ENCODE measurements at places on chromosomes 16 and 17.

GRCh38 chr16:15928261-15929104 lies 20.9 kb upstream of the ABCC1 start:
- no peak for DNase-seq

DNA sequence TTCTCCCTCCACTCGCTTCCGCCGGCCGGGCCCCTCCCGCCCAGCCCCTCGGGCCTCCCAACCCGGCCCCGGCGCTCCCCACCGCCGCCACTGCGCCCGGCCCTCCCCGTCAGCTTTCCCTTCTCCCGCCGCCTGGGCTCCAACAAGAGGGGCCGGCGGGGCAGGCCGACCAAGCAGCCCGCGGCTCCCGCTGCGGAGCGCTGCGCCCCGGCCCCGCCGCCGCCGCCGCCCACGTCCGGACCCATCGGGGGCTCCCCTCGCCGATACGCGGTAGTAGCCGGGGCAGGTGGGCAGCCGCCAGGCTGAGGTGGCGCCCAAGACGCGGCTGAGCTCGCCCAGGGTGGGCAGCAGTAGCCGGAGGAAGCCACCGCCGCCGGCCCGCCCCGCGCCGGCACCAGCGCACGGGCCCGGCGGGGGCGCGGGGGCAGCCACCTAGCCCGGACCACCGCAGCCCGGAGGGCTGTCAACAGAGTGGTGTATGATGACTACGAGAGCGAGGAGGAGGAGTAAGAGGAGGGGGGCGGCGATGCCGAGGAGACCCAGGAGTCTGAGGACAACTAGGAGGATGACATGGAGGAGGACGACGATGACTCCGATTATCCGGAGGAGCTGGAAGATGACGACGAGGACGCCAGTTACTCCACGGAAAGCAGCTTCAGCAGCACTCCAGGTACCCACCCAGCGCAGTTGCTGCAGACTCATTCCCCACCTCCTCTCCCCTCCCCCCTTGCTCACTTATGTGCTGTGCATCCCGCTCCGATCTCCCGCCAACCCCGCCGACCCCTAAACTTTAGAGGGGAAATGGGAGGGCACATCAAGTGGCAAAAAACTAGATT lies 498 bp downstream of the LRRC37B start:
- peak; percentile 52 for DNase-seq

DNA sequence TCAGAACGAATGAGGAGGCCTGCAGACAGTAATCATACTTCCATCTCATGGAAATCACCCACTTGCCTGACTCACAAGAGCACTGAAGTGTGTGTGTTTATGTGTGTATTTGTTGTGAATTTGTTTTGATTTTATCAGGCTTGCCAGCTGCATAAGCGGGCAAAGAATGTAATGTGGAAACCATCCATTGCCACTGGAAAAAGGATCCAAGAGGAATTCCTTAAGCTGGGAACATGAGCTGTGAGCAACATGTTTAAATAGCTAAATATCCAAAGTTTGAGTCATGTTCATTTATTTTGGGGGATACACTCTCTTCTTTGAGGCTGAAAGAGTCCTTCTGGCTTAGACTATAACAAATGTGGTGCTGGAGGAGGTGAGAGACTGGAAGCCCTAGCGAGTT lies 198.4 kb upstream of the TBX2 start:
- no peak for DNase-seq

DNA sequence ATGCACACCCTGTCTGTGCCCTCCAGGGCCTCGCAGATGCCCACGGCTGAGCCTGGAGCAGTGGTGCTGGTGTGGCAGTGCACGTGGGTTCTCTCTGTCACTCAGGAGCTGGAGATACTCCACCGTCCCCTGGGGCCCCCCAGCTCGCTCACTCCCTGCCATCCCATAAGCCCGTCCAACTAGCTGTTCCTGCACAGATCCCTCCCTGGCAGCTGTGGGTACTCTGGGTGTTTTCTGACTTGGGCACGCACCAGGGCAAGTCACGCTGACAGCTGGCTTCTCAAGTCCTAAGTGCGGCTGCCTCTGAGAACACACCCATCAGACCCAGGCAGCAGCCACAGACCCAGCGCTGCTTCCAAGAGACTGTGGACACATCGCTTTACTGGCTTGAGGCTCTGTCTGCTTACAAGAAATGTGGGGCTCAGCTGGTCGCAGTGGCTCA lies 25.4 kb upstream of the ITGB4 start:
- DNase-seq = no peak

GRCh38 chr17:909642-910323 lies 69.8 kb downstream of the NXN start:
- no peak for DNase-seq

DNA sequence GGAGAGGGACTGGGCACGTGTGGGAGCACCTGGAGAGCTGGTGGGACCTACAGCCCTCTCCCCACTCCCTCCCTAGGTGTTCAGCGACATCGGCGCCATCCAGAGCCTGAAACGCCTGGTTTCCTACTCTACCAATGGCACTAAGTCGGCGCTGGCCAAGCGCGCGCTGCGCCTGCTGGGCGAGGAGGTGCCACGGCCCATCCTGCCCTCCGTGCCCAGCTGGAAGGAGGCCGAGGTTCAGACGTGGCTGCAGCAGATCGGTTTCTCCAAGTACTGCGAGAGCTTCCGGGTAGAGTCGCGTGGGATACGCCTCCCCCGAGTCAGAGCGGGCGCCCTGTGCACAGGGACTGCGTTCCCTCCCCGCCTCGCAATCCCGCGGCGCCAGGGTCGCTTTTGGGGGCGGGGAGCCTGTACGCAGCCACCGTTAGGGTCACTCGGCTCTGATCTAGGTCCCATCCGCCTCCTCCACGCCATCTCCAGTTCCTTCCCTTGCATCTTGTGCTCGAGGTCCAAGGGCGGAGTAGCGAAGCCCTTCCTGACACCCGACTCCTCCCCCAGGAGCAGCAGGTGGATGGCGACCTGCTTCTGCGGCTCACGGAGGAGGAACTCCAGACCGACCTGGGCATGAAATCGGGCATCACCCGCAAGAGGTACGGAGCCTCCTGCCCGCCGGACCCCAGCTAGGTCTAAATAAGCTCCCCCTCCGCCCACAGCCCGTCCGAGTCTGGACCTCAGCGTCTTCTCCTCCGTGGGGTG lies 13.0 kb downstream of the SARM1 start:
- no peak for DNase-seq

DNA sequence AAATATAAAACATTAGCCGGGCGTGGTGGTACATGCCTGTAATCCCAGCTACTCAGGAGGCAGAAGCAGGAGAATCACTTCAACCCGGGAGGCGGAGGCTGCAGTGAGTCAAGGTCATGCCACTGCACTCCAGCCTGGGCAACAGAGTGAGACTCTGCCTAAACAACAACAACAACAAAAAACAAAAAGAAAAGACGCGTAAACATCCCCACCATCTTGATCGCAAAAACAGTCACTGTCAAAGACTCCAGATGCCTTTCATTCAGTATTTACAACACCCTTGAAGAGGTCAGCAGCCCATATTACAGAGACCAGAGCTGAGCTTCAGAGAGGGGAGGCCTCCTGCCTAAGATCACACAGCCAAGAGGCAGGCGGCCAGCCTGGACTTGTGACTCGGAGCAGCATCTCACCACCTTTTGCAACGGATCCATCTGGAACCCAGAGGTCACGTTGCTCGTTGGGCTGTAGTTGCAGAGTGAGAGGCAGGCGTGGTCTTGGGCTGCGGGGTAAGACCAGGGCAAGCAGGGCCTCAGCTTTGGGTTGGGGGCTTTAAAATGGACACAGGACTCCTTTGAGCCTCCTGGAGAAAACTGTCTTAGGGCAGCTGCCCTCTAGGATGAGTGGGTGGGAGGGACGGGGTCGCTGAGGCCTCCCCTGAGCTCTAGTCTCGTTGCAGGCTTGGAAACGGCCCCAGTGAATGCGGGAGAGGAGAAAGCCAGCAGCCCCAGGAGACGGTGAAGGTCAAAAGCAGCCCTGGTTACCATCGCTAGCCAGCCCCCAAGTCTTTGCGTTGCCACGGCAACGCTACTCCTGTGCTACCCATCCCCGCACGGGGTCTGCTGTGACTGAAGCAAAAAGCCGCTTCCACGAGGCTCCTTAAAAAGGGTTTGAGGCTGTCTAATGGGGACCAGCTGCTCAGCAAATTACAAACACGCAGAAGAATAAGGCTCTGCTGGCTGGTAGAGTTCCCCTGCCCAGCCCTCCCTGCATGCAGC lies 26.1 kb downstream of the LGALS3BP start:
- DNase-seq = no peak

DNA sequence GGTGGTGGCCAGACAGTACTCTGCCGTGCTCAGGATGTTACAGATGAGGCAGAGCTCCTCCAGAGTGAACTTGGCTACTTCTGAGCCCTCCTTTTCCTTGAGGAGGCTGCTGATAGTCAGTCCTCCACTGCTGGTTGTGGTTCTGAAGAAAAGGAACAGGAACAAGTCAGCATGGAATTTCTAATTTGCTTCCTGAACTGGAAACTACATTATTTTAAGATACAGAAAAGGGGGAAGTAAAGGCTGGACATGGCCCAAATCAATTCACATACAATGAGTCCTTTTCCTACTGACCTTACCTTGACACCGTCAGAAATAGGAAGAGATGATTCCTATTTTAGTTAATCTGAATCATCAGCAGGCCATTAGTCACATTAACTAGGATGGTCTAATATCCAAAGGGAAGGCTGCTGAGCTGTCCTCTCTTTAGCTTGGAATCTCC lies 154.2 kb downstream of the VPS53 start:
- DNase-seq = peak; percentile 23

- no peak for DNase-seq
Measured at GRCh38 chr17:20995873-20996723, 46.7 kb downstream of the USP22 start.

DNA sequence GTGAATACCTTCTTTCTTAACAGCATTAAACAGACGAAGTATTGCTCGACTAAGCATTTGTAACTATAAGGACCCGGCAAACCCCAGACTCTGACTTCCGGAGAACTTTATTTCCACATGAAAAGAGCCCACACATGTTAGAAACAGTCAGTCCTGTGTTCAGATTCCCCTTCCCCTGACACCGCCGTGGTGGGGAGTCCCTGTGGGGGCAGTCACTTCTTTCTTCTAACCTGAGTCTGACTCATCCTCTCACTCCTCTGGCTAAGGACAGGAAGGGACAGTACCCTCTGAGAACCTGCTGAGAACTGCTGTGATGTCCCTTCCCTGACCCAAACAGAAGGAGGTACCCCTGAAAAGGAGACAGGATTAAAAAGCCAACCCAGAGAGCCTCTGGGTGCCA lies 165.1 kb downstream of the XYLT1 start:
- DNase-seq = no peak

GRCh38 chr17:79935197-79935885 lies 96.1 kb upstream of the CBX4 start:
- no peak for DNase-seq

- DNase-seq = no peak
Measured at GRCh38 chr17:45965812-45966211, 33.2 kb upstream of the STH start.

- no peak for DNase-seq
Measured at GRCh38 chr17:28160610-28161009, 118.1 kb downstream of the NLK start.

DNA sequence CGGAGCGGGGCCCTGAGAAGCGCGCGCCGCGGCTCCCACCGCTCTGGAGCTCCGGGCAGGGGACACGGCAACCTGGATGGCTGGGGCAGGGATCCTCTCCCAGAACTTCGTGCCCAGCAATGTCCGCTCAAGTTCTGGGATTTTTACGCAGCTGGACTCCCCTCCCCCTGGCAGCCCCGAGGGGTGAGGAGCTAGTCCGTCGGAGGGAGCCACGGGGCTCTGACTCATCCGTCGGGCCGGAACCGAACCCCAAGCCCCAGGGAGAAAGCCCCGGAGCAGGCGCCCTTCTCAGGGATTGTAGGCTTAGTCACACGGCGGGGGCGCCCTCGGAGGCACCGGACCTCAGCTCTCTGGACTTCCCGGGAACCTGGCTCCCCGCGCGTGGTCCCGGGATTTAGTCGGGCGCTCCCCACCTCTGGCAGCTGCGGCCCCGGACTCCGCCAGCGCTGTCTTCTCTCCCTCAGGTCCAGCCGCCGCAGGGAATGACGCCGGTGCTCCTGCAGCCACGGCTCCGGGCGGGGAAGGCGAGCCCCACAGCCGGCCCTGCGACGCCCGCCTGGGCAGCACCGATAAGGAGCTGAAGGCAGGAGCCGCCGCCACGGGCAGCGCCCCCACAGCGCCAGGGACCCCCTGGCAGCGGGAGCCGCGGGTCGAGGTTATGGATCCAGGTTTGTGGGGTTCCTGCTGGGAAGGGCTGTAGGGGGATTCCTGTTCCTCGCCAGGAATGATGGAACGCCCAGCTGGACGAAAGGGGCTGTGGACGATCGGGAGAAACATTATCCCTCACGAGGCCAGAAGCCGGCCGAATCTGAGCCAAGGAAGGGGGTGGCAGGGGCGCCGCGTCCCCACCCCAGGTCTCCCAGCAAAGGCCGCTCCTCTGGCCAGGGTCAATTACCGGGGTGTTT lies 830 bp downstream of the SPHK1 start:
- peak; percentile 49 for DNase-seq

- no peak for DNase-seq
Measured at GRCh38 chr16:12311877-12312276, 335.3 kb downstream of the SNX29 start.

DNA sequence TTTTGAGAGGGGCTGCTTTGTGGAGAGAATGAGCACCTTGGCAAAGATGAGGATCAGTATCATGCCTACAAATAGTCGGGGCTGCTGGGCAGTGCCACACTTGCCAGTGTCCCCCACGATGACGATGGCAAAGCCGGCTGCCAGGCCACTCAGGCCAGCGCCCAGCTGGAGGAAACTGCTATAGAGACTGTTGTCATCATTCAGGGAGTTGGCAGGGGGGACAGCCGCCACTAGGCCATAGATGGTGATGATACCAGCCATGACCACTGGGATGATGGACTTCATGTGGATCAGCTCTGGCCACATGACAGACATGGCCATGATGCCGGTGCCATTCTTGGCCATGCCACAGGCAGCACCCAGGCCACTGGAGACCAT lies 23.8 kb downstream of the MINK1 start:
- DNase-seq = peak; percentile 52

GRCh38 chr17:50035421-50035879 lies 20.5 kb upstream of the ITGA3 start:
- no peak for DNase-seq

DNA sequence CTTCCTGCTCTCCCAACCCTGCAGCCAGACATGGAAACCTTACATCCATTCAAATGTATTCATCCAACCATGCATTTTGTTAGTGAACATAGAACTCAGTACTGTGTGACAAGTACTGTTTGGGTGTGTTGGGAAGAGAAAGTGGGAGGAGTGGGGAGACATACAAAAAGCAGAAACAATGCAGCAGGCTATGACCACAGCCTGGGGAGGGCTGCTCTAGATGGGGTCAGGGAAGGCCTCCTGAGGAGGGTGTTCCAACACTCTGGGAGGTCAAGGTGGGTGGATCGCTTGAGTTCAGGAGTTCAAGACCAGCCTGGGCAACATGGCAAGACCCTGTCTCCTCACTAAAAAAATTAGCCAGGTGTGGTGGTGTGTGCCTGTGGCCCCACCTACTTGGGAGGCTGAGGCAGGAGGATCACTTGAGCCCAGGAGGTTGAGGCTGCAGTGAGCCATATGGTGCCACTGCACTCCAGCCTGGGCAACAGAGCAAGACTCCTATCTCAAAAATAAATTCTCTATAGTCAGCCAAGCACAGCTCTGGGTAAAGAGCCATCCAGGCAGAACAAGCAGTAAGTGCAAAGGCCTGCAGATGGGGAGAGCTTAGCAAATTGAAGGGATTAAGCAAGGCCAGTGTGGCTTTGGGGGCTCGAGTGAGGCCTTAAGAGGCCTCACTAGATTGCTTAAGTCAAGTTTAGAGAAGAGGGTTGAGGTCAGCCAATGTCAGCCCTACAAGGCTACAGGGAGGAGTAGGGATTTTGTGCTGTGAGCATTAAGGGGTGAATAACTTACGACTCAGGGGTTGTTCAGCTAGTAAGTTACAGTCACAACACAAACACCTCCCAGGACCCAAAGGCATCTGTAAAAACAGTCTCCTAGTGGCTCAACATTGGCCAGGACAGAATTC lies 5.5 kb downstream of the SLC13A2 start:
- DNase-seq = no peak

- no peak for DNase-seq
Measured at GRCh38 chr16:1876468-1876867, 4.5 kb upstream of the MEIOB start.

All from frontal cortex (tissue), 4 donors.